Right cardiac atrium (tissue), 5 donors: ENCODE measurements at places on chromosomes 13 and 19.

- DNase-seq, result no peak
Measured at GRCh38 chr13:113620036-113620796, 35.7 kb downstream of the TFDP1 start.

- peak; percentile 92 for DNase-seq
Measured at GRCh38 chr19:44689290-44690130, 9.4 kb upstream of the CEACAM16 start.

DNA sequence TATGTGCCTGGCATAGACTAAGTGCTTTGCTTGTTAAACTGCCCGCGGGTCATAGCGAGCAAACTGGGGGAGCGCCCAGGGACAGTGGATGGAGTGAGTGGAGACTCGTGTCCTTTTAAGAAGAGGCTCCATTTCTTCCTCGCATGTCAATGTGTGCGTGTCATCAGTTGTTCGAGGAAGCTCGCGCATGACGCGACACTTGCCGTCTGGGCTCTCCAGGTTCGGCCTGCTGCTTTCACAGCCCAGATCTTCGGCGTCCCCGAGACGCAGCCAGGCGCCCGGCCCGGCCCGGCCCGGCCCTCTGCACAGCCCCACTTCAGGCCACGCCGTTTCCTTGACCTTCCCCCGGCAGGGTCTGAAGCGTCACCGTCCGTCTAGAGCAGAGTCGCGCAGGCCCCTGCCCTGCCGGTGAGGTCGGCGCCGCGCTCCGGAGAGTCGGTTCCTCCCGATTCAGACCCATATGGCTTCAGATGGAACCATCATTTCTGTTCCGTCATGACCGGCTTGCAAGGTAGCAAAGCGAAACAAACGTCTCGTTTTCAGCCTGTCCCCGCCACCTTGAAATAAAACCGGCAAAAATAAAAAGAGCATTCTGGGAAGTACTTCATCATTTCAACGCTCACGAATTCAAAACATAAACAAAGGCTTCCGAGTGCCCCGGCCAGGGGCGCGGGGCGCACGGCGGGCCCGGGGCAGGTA, 599 bp upstream of the ARHGEF7 start:
- DNase-seq, result peak; percentile 62

- DNase-seq, result no peak
Measured at GRCh38 chr19:9528757-9529336, 9.6 kb downstream of the ZNF426 start.

DNA sequence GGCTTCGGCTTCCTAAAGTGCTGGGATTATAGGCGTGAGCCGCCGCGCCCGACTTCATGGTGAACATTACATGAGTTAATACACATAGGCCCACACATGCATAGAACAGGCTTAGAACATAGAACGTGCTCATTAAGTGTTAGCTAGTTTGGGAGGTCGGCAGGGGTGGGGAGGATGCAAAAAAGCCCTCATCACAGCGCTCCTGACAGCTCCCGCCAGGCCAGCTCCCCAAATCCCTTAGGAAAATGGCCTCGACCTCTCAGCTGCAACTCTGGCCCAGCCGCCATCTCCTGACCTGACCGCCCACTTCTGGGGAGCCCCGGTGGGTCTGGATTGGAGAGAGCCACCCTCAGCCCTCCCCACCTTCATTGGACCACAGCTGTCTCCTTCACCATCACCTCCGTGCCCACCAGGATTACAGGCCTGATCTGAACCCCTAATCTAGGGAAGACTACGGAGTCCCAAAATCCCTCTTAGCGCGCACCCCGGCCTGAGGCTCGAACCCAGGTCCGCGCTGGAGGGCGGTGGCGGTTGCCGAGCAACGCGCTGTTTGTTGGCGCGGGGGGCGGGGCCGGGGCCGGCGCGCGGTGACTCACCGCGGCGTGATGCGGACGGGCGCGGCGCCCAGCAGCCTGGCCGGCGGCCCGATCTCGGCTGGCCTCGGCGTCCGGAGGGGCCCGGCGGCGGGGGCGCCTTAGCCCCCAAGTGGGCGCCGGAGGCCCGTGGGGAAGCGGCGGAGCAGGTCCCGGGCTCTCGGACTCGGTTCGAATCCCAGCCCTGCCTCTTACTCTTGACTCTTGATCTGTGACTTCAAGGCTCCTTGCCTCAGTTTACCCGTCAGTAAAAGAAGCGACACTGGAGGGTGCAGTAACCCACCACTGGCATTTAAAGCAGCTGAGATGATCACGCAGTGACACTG, 26.7 kb upstream of the NANOS3 start:
- peak; percentile 88 for DNase-seq
